ENCODE measurements at places on chromosomes 7 and 10.

DNA sequence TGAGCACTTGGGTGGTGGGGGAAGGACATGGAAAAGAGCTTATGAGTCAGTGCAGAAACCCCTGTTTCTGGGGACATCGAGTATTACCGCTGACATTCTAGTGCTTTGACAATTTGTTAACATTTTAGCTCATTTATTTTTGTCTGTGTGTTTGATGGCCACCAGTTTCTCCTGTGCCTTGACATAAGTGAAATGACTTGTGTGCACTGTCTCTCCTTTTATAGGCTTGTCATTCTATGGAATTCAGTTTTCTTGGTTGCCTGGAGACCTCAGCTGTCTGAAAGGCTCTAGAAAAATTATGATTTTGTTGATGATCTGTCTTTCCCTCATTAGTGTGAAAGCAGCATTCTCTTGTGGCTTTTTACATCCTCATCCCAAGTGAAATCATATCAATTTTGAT lies 190.0 kb upstream of the SMIM30 start:
- no peak for DNase-seq

GRCh38 chr10:72171175-72171630 lies 44.6 kb upstream of the ANAPC16 start:
- peak; percentile 31 for DNase-seq

DNA sequence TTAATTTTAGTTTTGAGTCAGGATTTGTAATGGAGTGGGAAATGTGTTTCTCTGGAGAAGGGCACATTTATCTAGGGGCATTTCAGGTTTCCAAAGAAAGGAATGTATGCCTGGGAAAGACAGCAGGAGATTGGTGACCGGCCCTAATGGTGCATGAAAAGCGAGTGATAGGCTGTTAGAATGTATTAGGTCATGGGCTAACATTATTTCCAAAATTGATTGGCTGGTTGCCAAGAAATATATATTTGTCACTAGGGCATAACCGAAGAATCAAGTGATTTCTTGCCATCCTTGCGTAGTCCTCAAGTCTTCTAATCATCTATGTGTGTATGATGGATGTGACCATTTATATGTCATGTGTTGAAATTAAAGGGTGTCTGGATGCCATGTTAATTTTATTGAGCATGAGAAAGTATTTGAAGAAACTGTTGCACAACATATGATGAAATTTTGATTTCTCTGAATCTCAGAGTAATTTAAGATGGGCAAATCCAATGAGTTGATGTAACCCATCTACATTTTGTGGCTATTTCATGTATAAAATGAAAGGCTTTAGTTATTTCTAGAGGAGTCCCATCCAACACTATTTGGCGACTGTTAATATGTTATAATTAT lies 248.4 kb downstream of the BMPER start:
- DNase-seq, result no peak

- DNase-seq, result no peak
Observed at GRCh38 chr10:31261511-31262311, 57.3 kb upstream of the ZEB1 start.

DNA sequence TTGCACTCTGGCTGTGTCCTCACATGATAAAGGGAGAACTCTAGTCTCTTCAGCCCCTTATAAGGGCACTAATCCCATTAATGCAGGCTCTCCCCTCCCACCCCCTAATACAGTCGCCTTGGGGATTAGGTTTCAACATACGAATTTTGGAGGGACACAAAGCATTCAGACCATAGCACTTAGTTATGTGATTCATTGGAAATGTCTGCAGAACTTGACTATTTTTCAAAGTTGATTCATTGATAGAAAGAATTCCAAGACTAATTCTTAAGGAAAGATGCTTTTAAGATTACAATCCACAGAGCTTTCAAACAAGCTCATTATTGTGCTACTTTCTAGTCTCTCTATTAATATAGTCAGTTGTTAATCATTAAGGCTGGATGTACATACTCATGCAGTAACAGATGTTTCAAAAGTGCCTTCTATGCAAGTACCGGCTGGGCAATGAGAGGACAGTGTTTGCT lies 85.3 kb upstream of the RPA3 start:
- DNase-seq, result no peak
